ENCODE measurements at places on chromosomes 5 and 9.

GRCh38 chr5:61965069-61965468, 340.9 kb upstream of the KIF2A start:
- no peak for DNase-seq

DNA sequence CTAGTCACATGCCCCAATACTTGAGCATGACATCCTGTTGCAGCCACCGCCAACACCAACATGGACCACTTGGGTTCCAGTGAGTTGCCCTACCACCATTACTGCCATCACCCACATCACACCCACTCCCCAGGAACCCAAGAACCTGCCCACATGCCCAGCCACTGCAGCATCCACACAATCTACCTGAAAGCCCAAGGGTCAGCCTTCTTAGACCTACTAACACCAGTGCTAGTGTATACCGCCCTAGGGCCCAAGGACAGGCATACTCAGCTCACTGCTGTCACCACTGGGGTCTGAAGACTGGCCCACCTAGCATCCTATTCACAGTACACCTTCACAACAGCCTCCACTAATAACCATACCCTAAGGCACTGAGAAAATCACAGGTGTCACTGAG, 82.0 kb downstream of the SYK start:
- DNase-seq: no peak

GRCh38 chr9:96564217-96564616, 55.4 kb downstream of the CDC14B start:
- no peak for DNase-seq

GRCh38 chr5:2914022-2914661, 162.7 kb upstream of the IRX2 start:
- no peak for DNase-seq

- DNase-seq: no peak
Observed at GRCh38 chr5:139265001-139265400, 28.5 kb upstream of the MATR3 start.

GRCh38 chr5:50963971-50964745, 297.7 kb downstream of the PARP8 start:
- DNase-seq: no peak

GRCh38 chr5:29894668-29895067, 1298.8 kb upstream of the CDH6 start:
- no peak for DNase-seq

DNA sequence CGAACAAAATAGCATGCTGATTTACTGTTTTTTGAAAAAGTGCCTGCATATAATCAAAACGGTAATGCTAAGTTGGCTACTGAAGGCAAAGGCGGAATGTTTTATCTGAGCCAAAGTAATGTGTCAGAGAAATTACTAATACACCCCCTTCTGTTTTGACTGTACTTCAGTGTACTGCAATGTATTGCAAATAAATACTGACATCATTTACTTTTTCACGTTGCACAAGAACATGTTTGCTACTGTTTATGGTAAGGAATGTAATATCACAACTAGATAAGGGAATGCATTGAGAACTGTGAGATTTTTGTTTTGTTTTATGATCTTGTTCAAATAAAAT, 813 bp upstream of the AGTPBP1 start:
- no peak for DNase-seq

DNA sequence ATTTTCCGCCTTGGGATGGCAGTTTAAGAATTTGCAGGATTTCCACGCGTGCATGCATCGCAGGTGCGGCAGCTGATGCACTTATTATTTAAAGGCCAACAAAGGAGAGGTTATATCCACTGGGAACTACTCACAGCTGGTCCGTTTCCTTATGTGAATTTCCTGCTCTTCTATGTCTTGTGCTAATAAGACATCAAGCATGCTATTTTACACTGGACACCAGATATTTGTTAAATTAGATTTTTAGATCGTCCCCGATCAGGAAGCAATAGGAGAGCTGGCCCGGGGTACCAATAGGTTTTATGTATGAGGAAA, 476 bp upstream of the DTWD2 start:
- DNase-seq: no peak

DNA sequence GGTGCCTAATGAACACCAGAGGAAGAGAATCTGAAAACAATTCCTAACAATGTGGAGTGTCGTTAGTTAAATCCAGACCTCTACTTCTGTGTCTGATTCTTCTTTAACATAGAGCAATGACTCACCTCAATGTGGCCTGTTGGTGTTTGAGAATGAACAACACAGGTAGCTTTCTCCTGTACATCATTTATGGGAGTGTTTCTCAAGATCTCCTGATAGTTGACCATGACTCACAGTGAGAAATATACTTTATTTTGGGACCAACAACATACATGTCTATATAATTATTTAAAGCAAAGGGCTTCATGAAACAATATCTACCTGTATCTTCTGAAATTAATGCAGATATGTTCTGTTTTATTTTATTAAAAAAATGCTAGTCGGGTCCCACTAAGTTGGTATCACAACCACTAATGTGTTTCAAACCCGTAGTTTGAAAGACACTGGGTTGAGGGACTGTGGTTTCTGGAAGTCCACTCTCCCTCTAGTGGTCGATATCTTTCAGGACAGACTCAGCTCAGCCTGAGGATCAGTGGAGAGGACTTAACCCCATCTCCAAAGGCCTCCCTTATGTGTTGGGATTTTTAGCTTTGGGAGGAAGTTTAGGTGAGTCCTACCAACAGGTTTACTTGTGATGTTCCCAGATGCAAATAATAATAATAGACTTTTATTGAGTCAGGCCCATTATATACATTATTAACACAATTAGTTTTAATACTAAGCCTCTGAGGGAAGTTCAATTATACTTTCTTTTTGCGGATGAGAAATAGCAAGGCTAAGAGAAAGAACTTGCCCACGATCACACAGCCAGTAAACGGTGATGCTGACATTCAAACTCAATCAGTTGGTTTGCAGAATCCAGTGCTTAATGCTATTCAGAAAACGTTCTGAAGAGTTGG, 70.0 kb upstream of the KLF9 start:
- no peak for DNase-seq

DNA sequence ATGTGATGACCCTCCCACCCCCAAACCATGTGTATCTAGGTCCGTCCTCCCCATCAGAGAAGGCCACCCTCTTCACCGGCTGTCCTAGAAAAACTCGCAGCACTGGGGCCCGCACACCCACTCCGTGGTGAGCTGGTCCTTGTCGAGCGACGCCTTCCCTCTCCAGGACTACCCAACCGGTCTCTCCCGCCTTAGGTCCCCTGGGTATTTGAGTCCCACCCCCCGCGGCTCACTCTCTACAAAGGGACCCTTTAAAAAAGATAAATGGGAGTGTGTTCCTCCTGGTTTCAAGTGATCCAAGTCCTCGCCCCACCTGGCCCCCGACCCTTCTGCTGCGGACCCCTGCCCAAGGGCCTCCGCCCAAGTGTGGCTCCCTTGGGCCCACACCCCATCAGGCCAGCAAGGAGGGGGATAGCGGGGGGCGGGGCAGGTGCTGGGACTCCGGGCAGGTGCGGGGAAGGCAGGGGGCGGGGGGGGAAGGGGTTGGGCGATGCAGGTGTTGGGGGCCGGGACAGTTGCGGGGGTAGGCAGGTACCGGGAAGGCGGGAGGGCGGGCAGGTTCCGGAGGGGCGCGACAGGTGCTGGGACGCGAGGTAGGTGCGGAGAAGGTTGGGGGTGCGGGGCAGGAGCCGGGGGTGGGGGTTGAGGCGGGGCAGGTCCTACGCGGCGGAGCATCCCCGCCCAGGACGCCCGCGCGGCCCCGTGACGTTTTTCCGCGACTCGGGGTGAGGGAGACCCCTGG, 970 bp upstream of the ARRDC1 start:
- no peak for DNase-seq

GRCh38 chr5:138843316-138844124, 31.6 kb downstream of the LRRTM2 start:
- no peak for DNase-seq

DNA sequence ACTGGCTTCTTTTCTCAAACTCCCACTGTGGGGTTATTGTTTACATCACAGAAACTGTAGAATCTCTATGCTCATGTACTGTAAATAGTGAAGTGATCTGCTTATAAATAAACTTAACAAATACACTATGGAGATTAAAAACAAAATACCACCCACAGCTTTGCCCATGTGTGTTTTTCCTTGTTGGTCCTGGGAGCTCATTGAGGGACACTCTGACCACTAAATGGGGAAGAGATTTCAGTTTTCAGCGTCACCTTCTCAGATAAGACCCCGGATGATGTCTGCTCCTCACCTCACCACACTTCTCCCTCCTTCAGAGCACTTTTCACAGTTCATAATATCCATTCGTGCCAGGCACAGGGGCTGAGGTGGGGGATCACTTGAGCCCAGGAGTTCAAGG, 89.7 kb downstream of the PDE6A start:
- DNase-seq: no peak

GRCh38 chr5:38453921-38454320, 102.5 kb downstream of the LIFR start:
- no peak for DNase-seq

DNA sequence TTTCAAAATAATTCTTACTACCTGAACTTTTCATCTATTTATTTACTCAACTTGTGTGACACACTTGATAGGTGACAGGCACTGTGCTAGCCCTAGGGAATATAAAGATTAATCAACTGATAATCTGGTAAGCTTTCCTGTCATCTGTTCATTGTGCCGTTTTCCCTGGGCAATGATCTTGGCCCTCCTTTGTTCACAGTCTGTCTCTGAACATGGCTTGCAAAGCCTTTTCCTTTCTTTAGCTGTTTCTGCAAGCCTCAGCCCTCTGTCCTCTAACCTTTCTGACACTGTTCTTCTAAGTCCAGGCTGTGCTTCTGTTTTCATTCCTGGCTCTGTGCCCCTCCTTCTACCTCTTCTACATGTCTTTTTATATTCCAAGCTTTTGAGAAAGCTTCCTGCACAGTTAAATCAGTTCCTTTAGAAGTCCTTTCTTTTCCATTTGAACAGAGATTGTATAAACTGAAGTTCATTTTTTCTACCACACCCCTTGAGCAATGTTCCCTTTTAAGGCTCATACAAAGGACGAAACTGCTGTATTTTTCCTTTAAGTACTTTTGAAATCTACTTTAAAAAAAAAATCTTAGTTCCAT, 803.0 kb upstream of the ZNF608 start:
- no peak for DNase-seq

Measured in T-helper 9 cell (primary cell).